ENCODE measurements at places on chromosomes 5 and 9.
A peak's percentile ranks its signal among the peaks of the same experiment; 100 is the strongest.

GRCh38 chr5:22650511-22650910 is 202.6 kb downstream of the CDH12 start:
- DNase-seq: no peak

DNA sequence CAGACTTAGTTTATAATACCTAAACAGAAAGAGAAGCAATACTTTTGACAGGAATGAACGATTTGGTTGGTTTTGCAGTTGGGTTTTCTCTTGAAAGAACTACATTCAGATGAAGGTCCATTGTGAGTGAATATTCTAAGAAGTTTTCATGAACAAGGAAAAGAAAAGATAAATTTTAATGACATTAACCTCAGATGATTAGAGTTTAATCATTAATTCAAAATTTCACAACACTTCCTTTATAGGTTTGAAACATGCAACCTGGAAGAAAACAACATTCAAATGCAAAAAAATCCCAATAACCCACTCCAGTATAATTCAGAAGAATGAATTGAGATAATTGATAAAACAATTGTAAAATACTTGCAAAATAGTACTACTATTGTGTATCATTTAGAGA is 23.8 kb downstream of the EQTN start:
- no peak for DNase-seq

DNA sequence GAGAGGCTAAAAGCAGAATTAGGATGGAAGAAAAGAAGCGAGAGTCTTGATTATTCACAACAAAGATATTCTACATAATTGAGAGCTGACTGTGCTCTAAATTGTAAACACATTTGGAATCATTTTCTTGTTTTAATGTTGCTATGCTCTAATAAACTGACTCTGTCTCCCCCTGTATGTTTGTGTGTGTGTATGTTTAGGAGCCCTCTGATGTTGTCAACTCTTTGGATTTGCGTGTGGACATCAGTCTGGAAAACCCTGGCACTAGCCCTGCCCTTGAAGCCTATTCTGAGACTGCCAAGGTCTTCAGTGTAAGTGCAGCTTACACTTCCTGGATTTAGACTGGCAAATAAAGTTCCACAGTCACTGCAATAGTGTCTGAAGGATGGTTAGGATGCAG is 37.8 kb downstream of the MOCS2 start:
- DNase-seq: no peak

DNA sequence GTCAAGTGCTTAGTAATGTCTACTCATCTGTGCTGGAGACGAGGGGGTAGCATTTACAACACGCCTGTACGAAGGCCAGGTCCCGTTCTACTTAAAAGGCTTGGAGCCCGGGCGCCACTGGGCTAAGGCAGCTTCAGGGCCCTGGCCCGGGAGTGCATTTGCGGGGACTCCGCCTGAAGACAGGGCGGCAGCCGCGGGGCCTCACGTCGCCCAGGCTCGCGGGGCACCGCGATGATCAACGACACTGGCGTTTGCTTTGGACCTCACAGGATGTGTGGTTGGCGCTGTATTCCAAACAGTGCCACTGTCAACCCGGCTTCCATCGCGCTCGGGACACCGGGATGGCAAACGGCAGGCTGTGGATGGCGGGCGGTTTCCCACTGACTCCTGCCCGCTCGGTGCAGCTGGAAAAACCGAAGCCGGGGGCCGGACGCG is 1.1 kb upstream of the TENT4A start:
- DNase-seq: peak; percentile 57

DNA sequence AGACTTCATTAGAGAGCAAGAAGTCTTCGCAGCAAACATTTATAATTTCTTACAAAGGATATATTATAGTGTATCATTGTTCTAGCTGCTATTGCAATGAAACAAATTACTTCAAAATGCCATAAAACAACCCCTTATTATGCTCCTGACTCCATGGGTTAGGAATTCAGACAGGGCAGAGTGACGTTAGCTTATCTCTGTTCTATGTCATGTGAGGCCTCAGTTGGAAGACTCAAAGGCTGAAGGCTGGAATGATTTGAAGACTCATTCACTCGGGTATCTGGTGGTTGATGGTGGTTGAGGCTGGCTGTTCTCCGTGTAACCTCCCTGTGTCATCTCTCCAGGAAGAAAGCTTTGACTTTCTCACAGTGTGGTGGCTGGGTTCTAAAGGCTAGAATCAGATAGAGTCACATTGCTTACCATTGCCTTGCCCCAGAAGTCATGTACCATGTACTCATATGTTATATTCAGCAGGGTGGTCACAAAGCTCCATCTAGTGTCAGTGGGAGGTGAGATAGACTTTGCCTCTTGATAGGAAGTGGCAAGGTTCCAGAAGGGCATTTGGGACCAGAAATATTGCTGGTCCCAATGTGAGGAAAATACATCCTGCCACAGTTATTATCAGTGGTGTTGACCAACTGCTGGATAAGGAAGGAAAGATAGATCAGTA is 226.9 kb downstream of the TMEM38B start:
- DNase-seq: no peak

DNA sequence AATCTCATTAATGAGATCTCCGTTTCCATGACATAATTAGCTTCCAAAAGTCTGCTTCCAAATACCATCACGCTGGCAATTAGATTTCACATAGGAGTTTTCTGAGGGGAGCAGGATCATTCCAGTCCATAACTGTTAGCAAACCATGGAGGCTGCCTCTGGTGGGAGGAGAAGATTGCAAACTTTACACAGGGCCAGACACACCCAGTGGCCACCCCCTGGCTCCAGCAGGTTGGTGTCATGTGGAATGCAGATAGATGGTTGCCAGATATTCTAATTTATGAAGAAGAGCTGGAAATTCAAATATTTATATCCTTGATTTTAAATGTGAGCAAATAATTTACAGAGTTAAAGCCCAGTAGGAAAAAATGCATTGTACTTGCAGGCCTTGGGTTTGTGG is 164.2 kb downstream of the ICE1 start:
- no peak for DNase-seq
